ENCODE measurements at places on chromosomes 5 and 9.

- no peak for DNase-seq
Observed at GRCh38 chr5:103389357-103389756, 130.8 kb downstream of the MACIR start.

- DNase-seq = no peak
Observed at GRCh38 chr9:136348691-136349090, 14.9 kb downstream of the DNLZ start.

GRCh38 chr5:65125591-65126541 is 355.9 kb downstream of the ADAMTS6 start:
- DNase-seq = no peak

- DNase-seq = no peak
Observed at GRCh38 chr5:170439223-170439943, 50.2 kb upstream of the KCNMB1 start.

DNA sequence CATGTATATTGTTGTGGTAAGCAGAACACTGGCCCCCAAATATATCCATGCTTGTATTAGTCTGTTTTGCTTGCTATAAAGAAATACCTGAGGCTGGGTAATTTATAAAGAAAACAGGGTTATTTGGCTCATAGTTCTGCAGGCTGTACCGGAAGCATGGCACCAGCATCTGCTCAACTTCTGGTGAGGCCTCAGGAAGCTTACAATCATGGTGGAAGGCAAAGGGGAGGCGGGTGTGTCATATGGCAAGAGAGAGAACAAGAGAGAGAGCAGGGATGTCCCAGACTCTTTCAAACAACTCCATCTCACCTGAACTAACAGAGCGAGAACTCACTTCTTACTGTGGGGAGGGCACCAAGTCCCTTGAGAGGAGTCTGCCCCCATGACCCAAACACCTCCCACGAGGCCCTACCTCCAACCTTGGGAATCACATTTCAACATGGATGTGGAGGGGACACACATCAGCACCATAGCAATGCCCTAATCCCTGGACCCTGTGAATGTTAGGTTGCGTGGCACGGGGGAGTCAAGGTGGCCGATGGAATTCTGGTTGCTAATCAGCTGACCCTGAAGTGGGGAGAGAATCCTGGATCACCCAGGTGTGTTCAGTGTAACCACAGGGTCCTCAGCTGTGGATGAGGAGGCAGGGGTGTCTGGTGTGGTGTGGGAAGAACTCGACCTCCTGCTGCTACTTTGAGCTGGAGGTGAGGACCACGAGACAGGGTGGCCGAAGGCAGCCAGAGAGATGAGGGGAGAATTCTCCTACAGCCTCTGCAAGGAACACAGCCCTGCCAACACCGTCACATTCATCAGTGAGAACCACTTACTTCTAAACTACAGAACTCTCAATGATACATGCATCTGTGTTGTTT is 172.8 kb downstream of the AUH start:
- DNase-seq = no peak

GRCh38 chr5:156128026-156128425 is 198.9 kb upstream of the SGCD start:
- no peak for DNase-seq

GRCh38 chr9:72636621-72637020 is 115.2 kb downstream of the TMC1 start:
- no peak for DNase-seq

DNA sequence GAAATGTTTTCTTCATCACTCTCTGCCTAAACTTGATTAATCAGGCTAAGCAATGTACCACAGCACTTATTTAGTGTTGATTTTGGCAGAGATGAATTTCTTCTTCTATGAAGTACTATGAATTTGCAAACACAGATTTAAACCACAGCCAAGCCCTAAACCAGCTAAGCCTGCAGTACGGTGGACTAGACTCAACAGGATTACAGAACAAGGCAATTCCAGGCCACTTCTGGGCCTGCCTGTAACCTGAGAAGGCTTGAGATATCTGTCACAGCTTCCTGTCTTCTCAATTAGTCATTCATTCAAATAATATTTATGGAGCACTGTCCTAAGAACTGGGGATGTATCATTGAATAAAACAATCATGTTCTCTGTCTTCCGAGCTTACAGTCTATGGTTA is 32.4 kb upstream of the CAST start:
- DNase-seq = no peak

DNA sequence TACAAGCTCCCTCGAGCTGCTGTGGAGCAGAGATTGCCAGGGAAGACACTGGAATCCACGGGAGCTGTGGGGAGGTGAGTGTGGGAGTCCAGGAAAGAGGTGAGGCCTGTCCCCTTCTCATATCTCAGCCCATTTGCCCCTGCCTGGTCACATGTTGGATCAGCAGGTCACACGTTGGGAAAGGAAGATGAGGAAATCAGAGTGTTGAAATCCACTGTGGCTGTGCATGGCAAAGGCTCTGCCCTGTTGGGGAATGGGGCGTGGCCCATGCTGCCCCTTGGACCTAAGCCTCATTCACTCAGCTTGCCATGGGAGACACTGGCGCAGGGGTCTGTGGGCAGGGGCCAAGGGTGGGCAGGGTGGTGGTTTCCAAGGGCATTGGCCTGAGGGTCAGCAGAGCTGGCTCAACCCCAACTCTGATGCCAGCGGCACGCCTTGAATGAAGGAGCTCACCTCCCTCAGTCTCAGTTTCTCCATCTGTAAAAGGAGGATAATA is 85.4 kb upstream of the CPEB4 start:
- no peak for DNase-seq

GRCh38 chr5:522899-523440 is 1.3 kb downstream of the SLC9A3 start:
- DNase-seq = no peak

DNA sequence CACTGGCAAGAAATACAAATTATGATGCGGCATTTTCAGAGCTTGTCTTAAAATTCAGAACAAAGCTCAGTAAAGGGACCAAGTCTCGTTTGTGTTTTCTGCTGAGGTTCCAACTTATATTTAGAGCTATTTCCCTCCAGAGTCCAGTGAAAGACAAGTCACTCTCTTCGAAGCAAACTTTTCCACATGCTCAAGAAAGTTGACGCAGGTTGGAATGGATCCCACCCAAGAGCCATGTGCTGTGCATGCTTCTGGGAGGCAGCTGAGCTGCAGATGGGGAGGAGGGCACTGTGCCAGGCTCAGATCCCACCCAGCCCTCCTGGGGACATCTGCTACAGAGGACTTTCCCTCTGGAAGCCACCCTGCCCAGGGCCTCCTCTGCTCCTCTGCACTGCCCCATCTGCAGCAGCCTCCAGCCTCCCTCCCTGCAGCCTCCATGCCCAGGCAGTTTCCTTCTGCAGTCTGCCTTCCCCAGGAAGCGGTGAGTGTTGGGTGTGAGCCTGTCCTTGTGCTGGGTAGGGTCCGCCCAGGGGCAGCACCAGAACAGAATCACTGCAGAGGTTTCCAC is 75.3 kb downstream of the COL23A1 start:
- no peak for DNase-seq

DNA sequence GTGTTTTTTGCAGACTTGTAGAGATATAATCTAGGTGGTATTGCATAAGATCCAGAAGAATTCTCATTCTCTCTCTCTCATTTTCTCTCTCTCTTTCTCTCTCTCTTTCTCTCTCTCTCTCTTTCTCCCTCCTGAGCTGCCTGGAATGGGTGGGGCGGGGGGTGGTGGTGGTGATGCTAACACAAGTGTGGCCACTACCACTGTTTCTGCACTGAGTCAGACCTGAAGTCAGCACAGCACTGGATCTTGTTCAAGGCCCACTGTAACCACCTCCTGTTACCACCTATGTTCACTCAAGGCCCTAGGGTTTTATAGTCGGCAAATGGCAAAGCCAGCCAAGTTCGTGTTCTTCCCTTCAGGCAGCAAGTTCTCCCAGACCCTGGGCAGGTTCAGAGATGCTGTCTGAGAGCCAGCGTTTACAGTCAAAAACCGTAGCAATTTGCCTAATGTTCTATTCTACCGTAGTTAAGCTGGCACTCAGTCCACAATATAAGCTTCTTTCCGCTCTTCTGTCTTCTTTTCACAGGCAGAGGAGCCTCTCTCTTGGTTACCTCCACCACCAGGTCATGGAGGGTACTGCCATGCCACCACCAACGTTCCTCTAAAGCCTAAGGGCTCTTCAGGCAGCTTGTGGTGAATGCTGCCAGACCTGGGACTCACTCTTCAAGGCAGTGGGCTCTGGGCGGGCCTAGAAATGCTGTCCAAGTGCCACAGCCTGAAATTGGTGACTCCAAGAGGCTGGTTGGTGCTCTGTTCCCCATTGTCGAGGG is 235.7 kb upstream of the PRR16 start:
- DNase-seq = no peak
